ENCODE measurements at places on chromosomes 11 and 22.
A peak's percentile ranks its signal among the peaks of the same experiment; 100 is the strongest.

- DNase-seq = peak; percentile 9
These were observed 16.1 kb upstream of the OR52H1 start for GRCh38 chr11:5564259-5565019.

- peak; percentile 63 for DNase-seq
These were observed 2.0 kb downstream of the MYH9 start for GRCh38 chr22:36385491-36386350.

DNA sequence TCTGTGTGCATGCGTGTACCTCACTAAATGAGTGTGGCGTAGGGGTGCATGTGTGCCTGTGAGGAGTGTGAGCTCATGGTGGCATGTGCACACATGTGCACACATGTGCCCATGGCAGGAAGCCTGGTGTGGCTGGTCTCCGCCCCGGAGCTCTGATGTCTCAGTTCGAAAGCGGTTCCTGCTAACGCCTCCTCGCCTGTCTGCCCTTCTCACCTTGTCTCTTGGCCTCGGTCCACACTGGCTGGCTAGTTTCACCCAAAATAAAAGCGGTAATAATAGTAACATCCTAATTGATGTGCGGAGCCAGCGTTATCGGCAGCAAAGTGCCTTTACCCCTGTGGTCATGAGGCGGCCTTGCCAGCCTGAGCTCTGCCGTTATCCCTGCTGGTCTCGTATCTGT lies 1190.4 kb downstream of the BRD1 start:
- DNase-seq = no peak

DNA sequence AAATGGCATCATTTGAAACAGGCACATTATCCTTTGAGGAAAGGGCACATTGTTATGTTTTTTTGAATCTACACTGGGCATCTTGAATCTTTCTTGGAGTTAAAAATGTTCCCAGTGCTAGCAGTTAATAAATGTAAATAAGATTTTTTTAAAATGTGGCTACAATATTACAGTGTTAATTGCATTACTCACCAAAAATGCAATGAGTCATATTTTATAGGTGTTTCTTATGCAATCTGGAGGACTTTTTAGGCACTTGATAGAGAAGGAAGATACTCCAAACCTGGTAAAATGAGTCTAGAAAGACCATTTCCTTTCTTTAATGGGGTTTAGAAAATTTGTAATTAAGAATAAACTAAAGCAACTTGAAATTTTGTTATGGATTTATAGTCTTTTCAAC lies 238.0 kb downstream of the METTL15 start:
- peak; percentile 44 for DNase-seq

- DNase-seq = no peak
These were observed 104.1 kb downstream of the ATXN10 start for GRCh38 chr22:45775569-45776312.

DNA sequence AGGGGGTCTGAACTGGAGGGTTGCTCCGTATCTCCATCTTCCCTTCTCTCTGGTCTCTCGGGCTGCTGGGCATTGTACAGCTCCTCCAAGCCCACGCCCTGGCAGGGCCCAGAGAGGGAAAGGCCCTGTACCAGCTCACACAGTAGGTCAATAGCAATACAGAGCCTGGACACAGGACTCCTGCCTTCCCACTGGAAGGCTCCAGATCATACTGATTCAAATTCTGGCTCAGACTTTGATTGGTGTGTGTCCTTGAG lies 6.6 kb downstream of the CSDC2 start:
- DNase-seq = no peak

DNA sequence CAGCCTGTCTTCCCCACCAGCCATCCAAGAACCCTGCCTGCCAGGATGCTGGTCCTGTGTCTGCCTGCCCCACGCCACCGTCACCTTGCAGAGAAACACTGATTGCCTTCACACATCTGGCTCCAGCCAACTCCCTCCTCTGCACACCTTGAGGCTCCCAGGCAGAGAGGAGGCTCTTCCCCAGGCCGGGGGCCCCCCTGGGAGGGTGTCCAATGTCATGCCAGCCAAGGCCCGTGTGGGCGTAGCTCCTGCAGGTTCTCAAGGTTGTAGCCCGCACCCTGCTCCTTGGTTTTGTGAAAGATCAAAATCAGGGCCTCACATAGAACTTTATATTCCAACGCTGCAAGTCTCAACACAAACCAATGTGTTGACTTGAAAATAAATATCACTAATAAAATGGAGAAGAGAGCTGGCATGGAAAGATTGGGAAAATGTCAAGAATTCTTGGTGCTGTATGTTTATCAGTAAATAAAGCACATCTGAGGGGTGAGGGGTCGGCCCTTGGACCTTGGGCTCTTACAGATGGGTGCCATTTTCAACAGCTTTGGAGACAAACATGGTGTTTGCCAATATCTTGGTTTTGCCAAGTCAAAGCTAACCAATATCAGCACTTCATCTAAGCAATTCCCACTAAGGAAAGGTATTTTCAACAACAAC lies 6.7 kb upstream of the PPARA start:
- DNase-seq = no peak

- DNase-seq = no peak
These were observed 18.7 kb downstream of the LDLRAD3 start for GRCh38 chr11:35962369-35963138.

- no peak for DNase-seq
These were observed 13.5 kb upstream of the LRP5 start for GRCh38 chr11:68298659-68299516.

- DNase-seq = peak; percentile 56
These were observed 79.1 kb upstream of the WNT7B start for GRCh38 chr22:46055911-46056545.

DNA sequence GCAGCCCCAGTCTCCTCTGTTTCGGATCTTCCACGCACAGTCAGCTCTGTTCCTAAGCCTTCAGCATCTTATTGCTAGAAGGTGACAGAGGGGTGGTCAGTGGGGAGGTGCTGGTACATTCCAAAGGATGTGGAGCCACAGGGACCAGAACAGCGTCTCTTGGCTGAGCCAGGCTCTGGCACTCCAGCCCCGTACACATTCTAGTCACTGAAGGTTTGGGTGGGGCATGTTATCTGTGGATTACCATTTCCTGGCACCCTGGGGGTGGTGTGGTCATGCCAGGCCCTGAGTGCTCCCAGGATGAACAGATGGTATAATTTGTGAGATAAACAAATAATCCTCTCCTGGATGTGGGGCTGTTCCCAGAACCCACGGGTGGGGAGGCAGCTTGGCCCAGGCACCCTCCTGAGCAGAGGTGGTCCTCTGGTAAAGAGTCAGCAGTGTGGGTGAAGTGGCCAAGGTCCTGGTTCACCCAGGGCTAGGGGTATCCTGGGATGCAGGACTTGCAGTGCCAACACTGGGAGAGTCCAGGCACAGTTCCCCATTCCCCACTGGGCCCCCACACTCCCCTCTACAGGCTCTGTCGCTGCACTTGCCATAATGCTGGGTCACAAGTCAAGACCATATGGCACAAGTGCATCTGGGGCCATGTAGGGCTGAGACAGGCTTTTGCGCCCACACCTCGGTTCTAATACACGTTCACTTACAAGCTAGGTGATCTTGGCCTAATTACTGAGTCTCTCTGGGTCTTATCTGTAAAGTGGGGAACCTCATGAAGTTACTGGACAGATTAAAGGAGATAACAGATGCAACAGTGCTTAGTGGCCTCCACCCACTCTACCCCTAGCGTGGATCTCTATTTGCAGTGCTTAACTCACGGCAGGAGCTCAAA lies 33.0 kb downstream of the DKK3 start:
- no peak for DNase-seq

DNA sequence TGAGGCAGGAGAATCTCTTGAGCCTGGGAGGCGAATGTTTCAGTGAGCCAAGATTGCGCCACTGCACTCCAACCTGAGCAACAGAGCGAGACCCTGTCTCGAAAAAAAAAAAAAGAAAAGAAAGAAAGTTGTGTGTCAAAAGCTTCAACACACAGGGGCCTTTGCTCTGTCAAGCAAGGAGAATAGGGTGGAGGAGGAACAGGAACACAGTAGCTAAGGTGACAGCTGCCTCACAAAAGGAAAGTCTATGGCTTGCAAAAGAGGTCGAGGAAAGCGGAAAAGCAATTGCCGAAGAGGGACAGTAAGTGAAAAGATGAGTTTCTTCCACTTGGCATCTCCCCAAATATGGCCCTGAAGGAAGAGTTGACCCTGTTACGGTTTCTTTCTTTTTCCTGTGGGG lies 26.5 kb upstream of the TMA7B start:
- no peak for DNase-seq

- no peak for DNase-seq
These were observed 36.5 kb downstream of the SBF2 start for GRCh38 chr11:10257478-10257877.
